ENCODE measurements at places on chromosomes 2 and 18.

DNA sequence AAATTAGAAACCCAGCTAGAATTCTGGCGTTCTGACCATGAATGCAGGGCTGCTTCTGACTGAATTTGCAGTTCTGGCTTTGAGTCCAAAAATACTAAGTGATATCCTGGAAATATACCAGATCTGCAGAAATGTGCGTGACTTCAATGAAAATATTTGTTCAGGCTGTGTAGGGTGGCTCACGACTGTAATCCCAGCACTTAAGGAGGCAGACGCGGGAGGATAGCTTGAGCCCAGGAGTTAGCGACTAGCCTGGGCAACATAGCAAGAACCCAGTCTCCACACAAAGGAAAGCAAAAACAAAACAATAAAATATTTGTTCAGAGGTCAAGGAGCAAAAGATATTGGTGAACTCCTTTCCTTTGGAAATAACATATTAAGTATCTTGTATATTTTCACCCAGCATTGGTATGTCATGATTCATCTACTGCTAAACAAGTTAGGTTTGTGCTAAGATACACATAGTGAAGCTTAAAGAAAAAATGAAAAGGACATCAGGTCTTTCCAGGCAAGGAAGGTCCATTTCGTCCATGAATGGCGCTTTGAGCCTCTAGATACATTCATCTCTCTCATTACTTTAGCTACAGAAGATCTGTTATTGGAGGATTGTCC is 239.2 kb downstream of the CMPK2 start:
- DNase-seq: no peak

DNA sequence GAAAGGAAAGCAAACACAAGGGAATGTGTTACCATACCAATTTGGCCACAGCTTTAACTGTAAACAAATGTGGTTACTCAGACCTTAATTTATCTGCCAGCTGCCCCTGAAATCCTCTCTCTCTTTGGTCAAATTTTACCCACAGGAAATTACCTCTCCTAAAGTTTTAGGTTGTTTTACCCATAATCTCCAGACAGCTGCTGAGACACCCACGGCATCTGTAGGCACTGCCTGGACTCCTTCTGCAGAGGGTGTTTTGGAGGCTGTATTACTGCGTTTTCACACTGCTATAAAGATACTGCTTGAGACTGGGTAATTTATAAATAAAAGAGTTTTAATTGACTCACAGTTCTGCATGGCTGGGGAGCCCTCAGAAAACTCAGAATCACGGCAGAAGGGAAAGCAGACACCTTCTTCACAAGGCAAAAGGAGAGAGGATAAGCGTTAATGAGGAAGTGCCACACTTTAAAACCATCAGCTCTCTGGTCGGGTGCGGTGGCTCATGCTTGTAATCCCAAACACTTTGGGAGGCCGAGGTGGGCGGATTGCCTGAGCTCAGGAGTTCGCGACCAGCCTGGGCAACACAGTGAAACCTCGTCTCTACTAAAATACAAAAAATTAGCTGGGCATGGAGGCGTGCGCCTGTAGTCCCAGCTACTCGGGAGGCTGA is 677.5 kb upstream of the FSHR start:
- DNase-seq: no peak

- no peak for DNase-seq
Measured at GRCh38 chr2:204791230-204791629, 246.0 kb downstream of the PARD3B start.

DNA sequence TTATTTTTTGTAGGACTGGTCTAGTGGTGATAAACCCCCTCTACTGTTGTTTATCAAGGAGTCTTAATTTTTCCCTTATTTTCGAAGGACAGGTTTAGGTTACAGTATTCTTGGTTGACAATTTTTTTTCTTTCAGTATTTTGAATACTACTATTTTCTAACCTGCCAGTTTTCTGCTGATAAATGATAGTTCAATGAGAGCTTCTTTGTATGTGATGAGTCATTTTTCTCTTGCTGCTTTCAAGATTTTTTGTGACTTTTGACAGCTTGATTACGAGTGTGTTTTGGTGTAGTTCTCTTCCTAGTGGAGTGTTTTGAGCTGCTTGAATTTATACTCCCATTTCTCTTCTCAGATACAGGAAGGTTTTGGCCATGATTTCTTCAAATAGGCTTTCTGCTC is 77.5 kb downstream of the ACSL3 start:
- DNase-seq: no peak

DNA sequence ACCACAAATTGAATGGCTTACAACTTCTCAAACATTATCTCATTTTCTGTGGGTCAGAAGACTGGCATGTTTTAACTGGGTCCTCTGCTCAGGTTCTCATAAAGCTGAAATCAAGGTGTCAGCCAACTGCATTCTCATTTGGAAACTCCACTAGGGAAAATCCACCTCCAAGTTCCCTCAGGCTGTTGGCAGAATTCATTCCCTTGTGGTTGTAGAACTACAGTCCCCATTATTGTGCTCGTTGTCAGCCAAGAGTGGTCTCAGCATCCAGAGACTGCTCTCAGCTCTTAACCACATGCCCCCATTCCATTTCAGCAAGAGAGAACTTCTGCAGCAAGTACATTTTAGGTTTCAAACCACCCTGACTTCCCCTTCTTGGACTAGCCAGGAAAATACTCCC is 12.2 kb downstream of the NOL4 start:
- DNase-seq: no peak

DNA sequence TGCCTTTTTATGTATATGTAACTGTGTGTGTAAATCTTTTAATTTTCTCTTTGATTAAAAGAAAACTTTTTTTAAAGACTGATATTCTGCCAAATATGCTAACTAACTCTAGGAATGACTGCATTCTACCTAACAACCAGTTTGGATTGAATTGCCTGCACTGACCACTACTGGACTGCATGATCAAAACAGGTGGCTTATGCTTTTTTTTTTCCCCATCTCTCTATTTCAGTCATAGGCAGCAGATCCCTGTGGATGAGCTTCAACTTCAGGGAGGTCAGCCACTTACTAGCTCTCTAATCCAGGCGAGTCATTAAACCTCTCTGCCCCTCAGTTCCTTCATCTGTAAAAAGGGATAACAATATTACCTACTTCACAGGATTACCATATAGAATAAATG is 138.6 kb upstream of the SERTAD2 start:
- DNase-seq: no peak

DNA sequence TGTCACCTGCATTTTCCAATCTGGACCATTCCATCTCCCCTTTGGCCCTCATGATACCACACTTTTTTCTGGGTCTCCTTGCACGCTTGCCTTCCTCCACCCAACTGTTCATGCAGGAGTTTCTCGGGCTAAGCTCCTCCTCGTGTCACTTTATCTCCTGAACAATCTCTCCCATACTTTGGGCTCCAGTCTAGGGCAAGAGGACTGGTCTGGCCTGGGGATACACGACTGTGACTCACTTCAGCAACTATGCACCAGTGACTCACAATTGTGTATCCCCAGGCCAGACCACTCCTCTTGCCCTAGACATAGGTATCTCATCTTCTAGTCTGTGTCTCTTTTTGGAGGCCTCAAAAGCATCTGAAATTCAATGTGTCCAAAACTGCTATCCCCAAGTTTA is 149.4 kb upstream of the PTPRM start:
- no peak for DNase-seq

Data from NCI-H1417 (cell line).